Epithelial cell of proximal tubule (primary cell): ENCODE measurements at places on chromosomes 6 and 20. TPM values are rescaled to one million over a fixed set of nuclear protein-coding genes. Genes with fewer than 3 reads are reported as not detected.

DNA sequence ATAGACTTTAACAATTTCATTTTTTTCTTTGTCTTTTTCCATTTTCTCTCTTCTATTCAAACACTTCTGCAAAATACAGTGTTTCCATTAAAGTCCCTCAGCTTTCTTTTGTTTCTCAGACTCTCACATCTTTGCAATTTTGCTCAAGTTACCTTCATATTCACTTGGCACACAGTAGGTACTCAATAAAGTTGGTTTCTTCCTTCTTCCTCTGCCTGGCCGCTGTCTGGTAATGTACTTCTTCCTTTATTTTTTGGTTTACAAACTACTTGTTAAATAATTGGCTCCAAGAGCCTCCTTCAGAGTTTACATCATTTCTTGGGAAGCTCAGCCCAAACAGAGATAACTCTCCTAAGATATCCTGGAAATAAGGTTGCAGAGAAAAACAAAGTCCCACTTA, 81.1 kb downstream of the GJA10 start:
- DNase-seq: no peak

Gene IRAK1BP1
- 2.8 and 3.6 TPM in 2 replicates for total RNA-seq

DNA sequence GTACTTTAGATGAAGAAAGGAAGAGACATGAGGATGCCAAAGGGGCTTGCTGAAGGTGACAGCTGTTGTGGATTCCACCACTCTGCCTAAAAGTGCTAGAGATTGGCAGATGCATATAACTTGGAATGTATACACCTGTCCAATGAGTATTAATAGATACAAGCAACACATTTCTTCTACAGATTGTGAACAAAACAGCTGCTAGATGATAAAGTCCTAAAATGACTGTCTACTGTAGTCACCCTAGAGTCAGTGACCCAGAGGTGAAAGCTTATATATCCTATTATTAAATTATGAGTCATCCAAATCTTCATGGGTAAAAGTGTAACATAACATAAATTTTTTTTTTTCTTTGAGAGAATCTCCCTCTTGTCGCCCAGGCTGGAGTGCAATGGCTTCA, 5.2 kb downstream of the RNF217 start:
- no peak for DNase-seq

GRCh38 chr20:2688041-2688591, 4.5 kb upstream of the EBF4 start:
- no peak for DNase-seq

DNA sequence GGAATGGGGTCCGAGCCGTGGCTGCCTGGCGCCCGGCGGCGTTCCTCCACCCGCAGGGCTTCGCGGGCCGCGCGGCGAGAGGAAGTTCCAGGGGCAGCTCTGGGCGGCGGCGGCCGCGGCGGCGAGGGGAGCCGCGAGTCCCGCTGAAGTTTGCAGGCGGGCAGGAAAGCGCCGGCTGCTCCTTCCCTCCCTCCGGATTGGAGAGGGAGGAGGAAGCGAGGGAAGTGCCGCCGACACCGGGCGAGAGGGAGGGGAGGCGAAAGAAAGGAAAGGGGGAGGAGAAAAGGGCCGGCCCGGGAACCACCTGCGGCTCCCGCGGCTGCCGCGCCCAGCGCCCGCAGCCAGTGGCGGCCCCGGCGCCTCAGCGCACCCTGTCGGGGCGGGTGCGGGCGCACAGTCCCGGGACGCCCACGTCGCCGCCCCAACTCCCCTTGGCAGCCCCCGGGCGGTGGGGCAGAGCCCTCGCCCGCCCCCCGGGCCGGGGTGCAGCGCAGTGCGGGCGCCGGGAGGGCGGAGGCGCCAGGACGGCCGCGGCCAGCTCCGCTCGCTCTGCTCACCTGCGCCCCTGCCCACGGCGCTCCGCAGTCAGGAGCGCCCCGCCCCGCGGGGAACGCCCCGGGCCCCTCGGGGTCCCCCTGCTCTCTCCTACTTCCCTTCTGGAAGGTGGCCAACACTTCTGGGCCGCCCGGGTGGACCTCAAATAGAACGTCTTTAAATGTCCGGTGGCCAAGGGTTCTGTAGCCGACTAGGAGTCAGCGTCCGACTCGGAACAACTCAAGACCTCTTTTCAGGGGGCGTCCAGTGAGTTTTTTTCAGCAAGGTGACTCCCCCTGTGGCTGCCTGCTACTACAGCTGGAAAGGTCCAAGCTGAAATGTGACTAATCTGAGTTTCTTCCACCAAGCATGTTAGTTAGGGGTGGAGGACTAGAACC, 80.3 kb upstream of the CCDC28A start:
- DNase-seq: no peak

Gene MKKS
- total RNA-seq: 5.1 and 8.8 TPM in 2 replicates

- DNase-seq: no peak
Observed at GRCh38 chr6:119071576-119071975, 6.9 kb downstream of the FAM184A start.

Gene WFDC10B
- not detected in 2 replicates for total RNA-seq

DNA sequence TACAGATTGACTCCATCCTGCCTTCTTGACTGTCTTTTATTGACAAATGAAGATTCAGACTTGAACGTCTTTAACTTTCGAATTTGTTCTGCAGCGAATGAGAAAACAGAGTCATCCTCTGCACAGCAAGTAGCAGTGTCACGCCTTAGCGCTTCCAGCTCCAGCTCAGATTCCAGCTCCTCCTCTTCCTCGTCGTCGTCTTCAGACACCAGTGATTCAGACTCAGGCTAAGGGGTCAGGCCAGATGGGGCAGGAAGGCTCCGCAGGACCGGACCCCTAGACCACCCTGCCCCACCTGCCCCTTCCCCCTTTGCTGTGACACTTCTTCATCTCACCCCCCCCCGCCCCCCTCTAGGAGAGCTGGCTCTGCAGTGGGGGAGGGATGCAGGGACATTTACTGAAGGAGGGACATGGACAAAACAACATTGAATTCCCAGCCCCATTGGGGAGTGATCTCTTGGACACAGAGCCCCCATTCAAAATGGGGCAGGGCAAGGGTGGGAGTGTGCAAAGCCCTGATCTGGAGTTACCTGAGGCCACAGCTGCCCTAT, 12.2 kb downstream of the BRD2 start:
- DNase-seq: no peak

Gene PAX1
- not detected in 2 replicates for total RNA-seq

DNA sequence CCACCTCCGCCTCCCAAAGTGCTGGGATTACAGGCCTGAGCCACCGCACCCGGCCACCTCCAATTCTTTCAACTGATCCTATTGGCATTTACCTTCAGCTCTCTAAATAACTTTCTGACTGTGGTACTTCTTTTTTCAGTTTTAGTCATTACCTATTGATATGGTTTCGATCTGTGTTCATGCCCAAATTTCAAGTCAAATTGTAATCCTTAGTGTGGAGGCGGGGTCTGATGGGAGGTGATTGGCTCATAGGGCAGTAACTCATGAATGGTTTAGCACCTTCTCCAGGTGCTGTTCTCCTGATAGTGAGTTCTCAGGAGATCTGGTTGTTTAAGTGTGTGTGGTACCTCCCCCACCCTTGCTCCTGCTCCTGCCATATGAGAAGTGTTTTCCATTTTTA, 140.9 kb downstream of the LPA start:
- DNase-seq: no peak

GRCh38 chr6:36550473-36551000, 3.3 kb upstream of the STK38 start:
- DNase-seq: no peak

GRCh38 chr6:149129371-149130077, 188.0 kb upstream of the TAB2 start:
- peak; percentile 76 for DNase-seq

DNA sequence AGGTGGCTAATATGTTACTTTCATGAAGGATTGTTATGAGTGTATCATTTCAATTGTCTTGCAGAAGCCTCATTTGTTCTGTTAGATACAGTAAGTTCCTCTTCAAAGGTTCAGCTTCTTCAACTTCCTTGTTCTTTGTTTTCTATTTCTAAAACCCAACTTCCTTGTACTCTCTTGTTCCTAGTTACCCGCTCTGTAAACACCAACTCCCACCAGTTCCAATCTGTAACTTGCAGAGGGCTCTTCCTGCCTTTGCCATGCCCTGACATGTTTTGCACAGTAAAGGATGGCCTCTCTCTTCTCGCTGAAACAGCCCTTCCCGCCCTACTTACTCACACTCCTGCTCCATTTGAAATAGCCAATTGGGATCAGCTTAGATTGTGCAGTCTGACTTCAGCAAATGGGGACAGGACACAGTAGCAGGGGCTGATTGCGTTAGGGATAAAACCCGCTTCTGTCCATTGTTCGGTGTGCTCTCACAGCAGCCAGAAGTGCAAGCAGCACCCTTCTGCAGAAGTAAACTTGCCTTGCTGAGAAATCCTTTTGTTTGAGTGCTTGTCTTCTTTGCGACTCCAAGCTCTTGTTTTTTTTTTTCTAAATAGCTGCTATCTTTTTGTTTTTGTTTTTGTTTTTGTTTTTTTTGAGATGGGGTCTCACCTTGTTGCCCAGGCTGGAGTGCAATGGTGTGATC, 45.9 kb upstream of the POU5F1 start:
- DNase-seq: no peak

DNA sequence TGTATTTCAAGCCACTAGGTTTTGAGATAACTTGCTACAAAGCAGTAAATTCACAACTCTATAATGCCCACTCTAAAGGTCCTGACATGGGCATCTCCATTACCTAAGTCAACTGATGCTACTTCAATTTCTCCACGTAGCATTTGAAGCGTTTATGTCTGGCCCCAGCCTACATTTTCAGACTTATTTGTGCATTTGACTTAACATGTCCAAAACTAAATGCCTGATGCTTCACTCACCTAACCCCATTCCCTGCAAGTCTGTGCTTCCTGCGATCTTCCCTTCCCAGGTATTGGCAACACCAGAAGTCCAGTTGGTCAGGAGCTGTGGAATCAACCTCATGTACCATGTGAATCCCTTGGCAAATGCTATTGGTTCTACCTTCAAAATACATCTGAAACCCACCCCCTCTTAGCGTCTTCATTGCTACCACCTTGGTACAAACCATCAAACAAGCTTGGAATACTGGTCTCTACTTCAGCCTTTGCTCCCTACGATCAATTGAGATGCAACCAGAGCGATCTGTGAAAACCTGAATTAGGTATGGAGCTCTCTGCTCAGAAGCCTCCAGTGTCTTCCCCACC, 12.8 kb upstream of the ZNFX1 start:
- DNase-seq: no peak

- DNase-seq: no peak
Observed at GRCh38 chr6:79824202-79824601, 123.2 kb downstream of the ELOVL4 start.

DNA sequence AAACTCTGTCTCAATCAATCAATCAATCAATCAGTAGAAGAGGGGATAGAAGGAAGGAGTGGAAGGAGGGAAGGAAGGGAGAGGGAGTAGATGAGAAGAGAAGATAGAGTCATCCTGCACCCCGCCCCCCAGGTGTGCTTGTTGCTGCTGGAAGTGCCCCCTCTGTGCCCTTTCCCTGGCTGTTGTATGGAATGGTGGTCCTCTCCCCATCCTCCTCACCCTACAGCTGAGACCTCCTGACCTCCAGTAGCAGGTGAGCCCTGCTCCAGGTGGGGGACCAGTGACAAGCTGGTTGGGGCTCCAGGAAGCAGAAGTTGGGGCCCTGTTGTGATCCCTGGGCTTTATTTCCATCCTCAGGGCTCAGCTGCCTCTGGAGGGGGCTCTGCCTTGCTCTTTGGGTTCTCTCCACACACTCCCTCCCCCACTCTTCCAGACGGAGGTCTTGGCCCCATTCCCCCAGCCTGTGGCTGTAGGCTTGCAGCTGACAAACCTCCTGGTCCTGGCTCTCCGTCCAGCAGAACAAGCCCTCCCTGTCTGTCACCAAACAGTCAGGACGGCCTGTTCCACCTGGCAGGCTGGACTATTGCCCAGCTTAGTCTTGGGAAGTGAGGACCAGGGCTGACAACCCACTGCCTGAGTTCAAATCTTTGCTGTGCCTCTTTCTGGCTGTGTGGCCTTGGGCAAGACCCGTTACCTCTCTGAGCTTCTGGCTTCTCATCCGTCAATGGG, 26.0 kb upstream of the SCRT2 start:
- no peak for DNase-seq

- DNase-seq: no peak
Observed at GRCh38 chr6:167937301-167937700, 60.2 kb upstream of the KIF25 start.

GRCh38 chr6:142301651-142302391, at the start of gene ADGRG6:
TSS of gene ADGRG6 (plus strand) at chr6:142302007. CDS start at chr6:142302330, 323 bp downstream.
- DNase-seq: no peak

DNA sequence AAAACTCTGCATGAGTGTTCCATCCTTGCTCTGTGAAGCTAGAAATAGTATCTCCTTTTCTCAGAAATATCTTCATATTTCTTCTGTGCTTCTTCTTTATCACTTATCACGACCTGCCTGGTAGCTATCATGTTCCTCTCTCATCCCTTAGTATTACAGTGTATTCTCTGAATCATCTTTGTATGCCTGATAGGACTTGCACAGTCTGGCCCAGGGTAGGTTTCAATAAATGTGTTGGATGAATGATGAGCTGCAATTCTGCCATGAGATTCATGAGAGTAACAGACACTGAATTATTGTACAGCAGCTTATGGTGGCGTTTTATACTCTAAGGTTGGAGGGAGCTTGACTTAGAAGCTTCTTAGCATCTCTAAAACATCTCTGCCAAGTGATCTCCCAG, 66.6 kb downstream of the GRM1 start:
- no peak for DNase-seq

GRCh38 chr20:1952737-1953530, 40.9 kb downstream of the PDYN start:
- no peak for DNase-seq

DNA sequence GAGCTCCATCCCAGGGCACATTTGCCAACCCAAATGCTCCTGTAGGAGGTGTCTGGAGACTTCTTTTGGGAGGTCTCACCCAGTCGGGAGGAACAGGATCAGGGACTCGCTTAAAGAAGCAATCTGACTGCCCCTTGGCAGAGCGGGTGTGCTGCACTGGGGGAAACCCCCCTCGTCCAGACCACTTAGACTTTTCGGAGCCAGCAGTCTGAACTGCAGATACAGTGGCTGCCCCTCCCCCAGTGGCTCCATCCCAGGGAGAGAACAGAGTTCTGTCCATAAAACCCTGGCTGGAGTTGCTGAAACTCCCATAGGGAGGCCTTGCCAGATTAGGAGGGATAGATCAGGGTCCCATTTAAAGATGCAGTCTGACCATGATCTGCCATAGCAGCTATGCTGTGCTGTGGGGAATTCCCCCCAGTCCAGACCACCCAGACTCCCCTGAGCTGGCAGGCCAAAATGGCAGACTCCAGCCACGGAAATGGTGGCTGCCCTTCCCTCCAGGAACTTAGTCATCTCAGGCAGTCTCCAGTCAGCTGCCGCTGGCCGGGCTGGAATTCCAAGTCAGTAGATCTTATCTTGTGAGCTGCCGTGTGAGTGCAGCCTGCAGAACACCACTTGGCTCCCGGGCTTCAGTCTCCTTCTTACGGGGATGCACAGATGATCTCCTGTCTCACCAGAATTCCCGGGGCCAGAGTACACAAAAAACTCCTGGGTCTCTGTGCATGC, 278.1 kb upstream of the SASH1 start:
- DNase-seq: no peak
